ENCODE measurements at places on chromosomes 13 and 19.

DNA sequence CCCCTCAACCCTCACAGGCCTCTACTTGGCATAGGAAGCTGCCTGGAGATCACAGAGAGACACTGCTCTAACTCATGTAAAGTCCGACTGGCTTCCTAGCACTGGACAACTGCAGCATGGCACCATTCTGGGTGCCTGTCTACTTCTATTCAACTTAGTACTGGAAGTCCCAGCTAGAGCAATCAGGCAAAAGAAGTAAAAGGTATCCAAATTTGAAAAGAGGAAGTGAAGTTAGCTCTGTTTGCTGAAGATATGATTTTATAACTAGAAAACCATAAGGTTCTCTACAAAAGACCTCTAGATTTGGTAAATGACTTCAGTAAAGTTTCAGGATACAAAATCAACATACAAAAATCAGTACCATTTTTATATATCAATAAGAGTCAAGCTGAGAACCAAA, 1017.6 kb downstream of the PCDH9 start:
- DNase-seq = no peak

- no peak for DNase-seq
These were observed 240.6 kb downstream of the GPC6 start for GRCh38 chr13:93467175-93467574.

DNA sequence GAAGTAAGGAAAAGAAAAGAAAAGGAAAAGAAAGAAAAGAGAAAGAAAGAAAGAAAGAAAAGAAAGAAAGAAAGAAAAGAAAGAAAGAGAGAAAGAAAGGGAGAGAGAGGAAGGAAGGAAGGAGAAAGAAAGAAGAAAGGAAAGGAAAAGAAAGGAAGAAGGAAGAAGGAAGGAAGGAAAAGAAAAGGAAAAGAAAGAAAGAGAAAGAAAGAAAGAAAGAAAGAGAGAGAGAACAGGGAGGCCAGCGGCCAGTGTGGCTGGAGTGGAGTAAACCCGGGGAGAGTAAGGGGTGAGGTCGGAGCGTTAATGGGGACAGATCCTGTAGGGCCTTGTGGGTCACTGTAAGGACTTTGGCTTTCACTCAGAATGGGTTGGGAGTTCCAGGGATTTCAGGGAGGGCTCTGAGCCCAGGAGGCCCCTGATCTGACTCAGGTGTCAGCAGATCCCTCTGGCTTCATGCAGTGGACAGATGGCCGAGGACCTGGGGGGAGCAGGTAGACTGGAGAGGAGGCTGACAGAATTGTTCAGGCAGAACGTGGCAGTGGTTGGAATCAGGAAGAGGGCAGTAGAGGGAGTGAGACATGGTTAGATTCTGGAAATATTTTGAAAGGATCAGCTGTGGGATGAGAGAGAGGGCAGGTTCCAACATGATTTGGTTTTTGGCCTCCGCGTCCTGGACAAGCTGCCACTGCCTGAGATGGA, 19.8 kb upstream of the FXYD3 start:
- DNase-seq = no peak

DNA sequence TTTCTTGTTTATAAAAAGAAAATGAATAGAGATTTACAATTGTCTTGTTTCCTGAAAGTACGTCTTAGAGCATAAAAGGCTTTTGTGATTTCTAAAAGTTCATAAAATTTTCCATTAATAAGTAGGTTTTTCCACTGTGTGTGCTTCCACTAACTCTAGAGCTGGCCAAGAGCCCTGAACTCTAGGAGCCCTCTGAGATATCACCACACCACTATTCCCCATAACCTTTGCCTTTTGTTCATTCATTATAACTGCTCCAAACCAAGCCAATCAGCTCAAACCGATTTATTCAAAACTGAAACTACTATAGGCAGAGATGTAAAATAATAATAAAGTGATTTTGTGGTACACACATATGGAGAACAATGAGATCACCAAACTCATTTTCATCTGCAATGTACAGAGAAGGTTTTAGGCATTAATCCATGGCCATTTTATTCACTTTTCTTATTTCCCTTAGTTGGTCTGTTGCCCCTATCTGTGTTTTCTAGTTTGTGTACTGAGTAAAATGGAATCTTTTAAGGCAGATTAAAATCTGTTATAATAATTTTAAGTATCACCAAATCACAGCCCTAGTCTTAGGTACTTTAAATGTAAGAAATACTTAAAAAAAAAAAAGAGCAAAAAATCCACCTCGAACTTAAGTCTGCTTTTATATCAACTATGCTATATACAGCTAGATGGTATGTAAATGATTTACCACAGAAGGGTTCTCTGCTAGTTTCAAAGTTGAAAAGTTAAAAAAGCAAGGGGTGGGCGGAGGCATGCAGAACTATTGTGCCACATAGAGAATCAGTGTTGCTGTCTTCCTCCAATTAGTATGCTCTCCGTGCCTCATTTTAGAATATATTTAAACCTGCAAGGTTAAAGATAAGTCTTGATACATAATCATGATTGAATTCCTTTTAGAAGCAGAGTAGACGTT, 311.3 kb downstream of the KLF12 start:
- DNase-seq = no peak

- DNase-seq = no peak
These were observed 2.7 kb downstream of the CALM3 start for GRCh38 chr19:46603752-46604231.

DNA sequence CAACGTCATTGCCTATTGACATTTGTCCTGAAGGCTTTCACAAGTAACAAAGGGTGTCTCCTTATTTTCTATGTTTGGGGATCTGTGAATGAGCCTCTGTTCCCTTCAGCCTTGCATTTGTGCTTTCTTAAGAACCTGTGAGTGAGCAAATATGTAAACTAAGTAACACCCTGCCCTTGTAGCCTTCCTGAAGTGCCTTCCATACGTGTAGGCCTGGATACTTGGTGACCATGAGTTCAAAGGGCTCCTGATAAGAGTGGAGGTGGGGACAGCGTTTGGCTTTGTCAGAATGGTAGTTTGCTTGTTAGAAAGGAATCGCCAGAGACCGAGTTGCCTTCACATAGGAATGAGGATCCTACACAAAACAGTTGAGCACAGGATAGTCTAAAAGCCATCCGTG, 14.5 kb upstream of the CCDC97 start:
- no peak for DNase-seq

DNA sequence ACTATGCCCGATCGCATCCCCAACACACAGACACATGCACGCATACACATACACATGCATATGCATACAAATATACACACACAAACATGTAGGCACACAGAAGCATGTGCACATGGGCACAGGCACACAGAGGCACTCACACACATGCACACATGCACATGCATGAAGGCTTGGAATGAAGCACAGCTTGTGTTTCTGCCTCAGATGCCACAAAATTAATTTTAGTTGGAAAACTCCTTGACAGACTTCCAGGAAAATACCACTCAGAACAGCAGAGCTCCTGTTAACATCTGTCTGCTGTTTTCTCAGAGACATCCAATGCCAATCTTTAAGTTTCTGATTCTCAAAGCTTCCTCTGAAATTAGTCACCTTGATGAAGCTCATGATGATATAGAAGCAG, 532.7 kb downstream of the RFC3 start:
- DNase-seq = no peak

DNA sequence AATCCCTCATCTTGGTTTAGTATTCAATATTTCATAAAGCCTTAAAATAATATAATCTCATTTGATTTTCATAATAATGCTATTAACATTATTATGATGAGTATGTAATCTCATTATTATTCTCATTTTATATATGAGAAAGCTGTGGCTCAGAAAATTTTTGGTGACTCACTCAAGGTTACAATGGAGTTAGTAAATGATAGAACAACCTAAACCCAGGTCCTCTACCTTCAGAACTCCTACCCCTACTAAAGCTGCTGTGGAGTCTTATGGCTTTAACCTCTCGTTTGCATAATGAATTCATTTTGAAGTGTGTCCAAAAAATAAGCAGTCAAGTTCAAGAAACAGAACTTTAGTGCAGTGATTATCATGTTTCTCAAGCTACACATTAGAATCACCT, 226.3 kb downstream of the TBC1D4 start:
- no peak for DNase-seq

DNA sequence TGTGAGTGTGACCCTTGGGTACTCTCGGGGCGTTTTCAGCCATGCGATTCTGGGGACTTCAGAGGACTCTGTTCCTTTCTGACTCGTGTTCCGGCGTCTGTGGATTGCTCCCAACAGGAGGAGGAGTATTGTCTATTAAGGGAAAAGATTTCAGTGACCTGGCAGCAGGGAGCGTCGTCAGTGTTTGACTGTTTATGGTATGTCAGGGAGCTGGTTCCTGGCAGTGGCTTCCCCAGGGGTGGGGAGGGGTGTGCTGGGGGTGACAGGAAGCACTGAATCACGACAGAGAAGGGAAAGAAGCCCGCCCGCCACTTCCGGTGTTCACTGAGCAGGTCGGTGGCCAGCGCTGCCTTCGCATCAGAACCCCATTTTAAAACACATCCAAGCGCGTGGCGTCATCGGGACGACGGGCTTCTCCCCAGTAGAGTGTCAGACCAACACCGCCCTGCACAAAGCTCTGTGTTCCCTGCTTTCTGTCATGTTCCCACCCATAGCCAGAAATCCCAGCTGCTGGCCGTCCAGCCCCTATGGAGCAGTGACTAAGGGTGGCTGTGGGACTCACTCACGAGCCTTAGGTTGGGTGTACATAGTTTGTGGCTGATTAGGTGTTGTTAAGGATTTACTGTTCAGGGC, 33.8 kb downstream of the COL4A2 start:
- peak; percentile 95 for DNase-seq

- no peak for DNase-seq
These were observed 4.8 kb downstream of the TSHZ3 start for GRCh38 chr19:31344403-31344802.

DNA sequence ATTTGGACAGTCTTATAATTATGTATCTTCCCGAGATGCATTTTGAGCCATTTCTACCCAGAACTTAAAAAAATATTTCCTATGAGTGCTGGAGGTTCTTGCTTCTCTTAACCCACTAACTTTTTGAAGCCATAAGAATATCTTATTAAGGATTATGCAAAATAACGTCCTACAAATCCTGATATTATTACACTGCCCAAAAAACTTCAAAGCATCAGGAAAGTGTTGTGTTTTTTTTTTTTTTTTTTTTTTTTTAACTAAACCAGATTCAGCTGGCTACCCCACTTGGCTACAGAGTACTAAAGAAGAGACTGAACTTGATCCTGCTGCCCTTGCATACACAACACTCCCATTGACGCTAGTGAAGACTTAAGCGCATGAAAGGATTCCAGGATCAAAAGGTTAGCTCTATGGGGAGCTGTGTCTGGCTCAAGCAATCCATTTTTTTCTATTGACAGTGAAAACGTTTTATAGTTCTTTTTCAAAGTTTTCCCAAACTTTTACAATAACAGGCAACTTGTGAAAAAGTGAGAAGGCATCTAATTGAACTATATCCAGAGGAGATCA, 141.4 kb downstream of the KCNRG start:
- DNase-seq = no peak

GRCh38 chr19:46739290-46739771, 6.5 kb upstream of the FKRP start:
- DNase-seq = no peak

DNA sequence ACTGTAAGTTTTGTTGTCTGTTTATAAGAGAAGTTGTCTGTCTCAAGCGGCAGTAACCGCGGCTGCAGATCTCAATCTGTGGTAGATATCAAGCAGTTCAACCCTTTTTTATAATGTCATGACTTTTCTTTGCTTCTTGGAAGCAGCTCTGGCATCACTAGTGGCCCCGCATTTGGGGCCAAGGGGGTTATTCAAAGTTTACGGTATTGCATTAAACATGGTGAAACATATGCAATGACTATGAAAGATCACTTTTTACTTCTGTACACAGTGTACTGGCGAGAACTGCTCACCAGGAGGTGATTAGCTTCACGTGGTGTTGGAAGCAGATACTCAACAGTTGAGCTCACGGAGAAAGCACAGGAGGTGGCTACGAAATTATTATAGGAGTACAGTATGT, 4.6 kb upstream of the FFAR3 start:
- DNase-seq = no peak

DNA sequence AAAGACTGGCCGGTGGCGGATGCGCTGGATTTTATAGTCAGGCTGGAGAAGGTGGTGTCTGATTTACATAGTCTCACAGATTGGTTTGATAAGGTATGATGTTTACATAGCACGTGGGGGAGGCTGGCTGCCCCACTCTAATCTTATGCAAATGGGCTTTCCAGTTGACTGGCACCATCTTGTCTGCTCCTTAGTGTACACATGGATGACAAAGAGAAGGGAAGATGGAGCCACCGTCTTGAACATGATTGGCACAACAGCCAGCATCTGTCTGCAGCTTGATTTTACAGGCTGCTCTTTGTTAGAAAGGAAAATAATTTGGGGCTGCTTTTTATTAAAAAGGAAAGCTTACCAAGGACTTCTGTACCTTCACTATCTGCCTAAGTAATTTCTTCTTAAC, 265.2 kb upstream of the MAB21L1 start:
- DNase-seq = no peak

DNA sequence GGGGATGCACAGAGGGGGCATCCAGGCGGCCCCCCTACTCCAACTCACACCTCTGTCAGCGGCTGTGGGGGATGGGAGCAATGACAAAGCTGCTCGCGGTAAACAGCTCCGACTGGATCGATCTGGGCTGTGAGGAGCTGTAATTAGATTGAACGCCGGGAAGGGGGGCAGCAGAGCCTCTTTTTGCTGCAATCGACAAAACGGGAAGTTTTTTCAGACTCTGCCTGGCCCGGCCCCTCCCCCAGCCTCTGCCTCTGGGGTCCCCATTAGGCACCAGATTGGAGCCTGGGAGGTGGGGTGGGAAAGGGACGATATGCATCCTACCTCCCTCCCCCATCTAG, 16.3 kb downstream of the ONECUT3 start:
- no peak for DNase-seq

- no peak for DNase-seq
These were observed 239.7 kb upstream of the HTR2A start for GRCh38 chr13:47136504-47136941.

Measured in thoracic aorta (tissue), 2 donors.